Osteoblast (primary cell): ENCODE measurements at places on chromosomes 11 and 22.

- peak; percentile 58 for DNase-seq
Observed at GRCh38 chr11:76280151-76280881, 74.0 kb upstream of the WNT11 start.

- no peak for DNase-seq
Observed at GRCh38 chr11:19723572-19724342, 11.1 kb downstream of the NAV2 start.

DNA sequence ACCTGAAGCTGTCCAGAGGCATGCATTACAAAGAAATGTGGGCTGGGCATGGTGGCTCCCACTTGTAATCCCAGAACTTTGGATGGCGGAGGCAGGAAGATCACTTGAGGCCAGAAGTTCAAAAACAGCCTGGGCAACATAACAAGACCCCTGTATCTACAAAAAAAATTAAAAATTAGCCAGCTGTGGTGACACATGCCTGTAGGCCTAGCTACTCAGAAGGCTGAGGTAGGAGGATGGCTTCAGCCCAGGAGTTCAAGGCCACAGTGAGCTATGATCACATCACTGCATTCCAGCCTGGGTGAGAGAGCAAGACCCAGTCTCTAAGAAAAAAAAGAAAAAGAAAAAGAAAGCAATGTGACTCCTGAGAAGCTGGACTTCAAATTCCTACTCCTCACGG lies 138.5 kb upstream of the HSD17B12 start:
- no peak for DNase-seq

GRCh38 chr11:72535194-72535547 lies 100.8 kb upstream of the CLPB start:
- no peak for DNase-seq

DNA sequence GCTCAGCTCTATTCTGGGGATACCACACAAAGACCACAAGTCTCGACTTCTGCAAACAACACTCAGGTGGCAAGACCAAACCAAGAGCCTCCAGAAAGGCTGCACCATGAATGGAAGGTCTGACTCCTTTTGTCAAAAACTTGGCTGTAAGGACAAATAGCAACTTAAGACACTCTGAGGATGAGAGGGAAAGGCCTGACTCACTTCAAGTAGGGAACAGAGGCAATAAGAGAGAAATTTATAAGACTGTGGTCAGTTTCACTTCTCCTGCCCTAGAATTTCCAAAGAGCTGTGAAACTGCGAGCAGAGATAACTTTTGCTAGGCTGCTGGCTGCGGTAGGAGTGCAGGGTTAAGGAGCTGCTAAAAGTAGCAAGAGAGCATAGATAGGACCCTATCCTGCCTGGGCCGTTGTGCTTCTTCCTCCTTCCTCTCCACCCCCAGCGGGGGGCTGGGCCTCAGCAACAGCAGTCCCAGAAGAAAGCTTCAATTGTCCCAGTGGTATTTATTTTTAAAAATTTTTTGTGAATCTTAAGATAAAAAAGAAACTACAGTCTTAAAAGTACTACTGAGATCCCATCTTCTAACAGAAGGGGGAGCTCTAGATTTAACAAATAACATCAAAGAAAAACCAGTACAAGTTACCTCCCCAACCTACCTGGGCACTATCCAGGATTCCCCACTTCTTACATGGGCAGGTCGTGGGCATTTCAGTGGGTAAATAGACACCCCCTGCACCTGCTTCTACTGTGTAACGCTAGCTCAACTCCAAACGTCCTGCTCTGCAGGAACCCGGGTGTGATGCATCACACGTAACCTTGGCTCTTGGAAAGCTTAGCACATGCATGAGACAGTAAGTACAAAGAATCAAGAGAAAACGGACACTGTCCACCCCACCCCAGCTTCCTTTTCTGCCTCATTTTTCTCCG lies 66.4 kb downstream of the SGSM3 start:
- DNase-seq: peak; percentile 56

DNA sequence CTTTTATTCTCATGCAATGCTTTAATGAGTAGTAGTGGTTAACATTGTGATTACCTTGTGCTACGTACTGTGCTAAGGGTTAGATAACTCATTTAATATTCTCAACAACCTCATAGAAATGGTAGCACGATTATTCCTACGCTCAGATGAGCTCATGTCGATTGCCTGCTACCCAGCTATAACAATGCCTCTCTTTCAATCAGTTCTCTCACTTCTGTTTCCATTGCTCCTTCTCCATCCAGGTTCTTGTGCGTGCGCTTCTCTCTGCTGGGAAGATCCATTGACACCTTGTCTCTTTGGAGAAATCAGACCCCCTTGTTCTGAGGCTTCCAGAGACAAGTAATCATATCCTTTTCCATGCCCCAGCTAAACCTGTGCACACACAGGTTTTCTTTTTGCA lies 120.8 kb downstream of the NECTIN1 start:
- DNase-seq: no peak

DNA sequence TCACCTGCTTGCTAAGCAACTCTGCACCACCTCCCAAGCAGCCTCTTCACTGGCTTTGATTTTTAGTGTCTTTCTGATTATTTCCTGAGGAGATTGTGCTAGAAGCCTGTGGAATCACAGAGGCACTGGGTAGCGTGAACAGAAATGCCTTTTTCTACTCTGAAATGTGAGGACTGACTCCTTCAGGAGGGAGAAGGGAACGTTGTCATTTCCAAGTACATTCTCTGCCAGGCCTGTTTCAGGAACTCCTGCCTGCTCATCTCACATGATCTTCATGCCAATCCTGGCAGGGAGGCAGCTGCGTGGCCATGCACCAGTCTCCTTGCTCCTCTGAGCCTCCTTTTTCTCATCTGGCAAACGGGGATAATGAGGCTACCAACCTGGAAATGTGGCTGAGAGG lies 49.8 kb upstream of the PRDM11 start:
- no peak for DNase-seq

DNA sequence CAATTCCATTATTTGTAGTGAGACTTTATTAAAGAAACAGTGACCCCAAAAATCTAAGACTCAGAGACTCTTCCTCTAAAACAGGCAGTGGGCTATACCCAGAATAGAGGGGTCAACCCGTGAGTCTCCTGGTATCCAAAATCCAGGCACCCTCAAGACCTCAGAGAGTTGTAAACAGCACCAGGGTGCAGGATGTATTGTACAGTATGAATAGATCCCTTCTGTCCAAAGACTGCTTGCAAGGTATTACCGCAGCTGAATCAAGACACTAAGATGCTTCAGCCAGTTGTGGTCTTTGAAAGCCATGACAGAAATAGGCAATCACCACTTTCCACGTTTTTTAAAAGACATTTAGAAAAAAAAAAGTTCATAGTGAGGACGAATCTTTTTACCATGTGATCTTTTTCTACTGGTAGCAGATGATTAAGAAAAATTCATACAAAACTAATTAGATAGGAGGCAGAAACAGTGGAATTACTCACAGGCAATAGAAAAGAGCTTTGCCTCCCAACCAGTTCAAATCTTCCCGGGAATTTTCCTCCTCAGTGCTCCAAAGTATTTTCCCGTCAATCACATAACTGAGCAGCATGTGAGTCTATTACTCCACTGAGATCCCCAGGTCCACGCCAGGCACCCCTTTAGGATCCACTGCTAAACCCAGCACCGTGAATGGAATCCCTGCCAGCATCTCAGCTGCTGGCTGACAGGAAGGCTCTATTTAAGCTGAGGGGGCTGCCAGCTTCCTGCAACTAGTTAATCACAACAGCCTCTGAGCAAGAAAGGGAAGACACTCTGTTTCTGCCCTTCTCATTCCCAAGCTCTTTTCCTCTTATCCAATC lies 113.1 kb downstream of the ETS1 start:
- DNase-seq: no peak

DNA sequence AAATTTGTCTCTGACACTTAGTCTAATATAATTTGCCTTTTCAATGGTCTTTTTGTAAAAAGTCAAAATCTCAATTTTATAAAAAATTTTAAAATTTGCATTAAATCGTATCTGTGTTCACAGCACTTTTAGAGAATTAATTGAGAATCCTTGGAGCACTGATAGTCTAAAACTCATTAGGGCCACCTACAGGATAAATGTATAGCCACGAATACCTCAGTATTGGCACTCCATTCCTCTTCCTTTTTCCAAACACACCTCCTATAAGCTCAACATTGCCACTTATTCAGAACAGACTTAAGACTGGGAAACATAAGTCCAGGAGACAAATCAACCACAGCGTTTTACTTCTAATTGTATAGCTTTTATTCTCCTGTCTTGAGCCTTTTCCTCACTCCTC lies 776.0 kb upstream of the ARHGAP42 start:
- no peak for DNase-seq

DNA sequence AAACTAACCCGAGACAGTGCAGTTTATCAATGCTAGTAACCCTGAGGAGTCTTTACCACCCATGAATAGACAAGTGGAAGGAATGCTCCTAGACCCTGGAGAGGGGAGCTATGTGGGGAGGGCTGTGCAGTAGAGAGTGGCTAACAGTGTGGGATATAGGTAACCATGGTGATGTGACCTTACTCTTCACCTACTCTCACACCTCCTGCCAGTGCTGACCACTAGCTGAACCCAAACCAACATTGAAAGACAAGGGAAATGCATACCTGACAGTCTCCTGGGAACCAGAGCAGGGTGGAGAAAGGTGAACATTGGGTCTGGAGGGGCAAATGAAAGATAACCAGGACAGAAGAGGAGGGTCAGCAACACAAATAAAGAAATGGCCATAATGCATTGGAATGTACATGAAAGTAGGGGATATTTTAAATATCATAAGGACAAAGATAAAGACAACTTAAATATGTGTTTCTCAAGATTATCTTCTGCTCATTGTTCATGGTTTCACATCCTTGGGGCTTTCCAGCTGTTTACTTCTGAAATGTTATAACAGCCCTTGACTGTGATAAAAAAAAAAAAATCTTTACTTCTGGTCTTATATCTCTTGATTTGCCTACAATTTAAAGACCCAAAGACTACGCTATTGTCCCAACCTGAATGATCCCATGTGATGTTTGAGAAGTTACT lies 983.3 kb upstream of the TENM4 start:
- DNase-seq: no peak

GRCh38 chr11:121439759-121440158 lies 12.4 kb upstream of the SORL1 start:
- no peak for DNase-seq

- peak; percentile 80 for DNase-seq
Observed at GRCh38 chr11:46520971-46521745, 72.7 kb downstream of the AMBRA1 start.

GRCh38 chr11:72224564-72225410 lies at the start of gene INPPL1:
Gene INPPL1, plus strand, starts transcription at chr11:72224767. Its CDS starts 218 bp downstream, at chr11:72224985.
- peak; percentile 93 for DNase-seq

GRCh38 chr11:1652771-1653540 lies 23.4 kb downstream of the KRTAP5-5 start:
- DNase-seq: peak; percentile 99

- no peak for DNase-seq
Observed at GRCh38 chr11:117070016-117070415, 28.2 kb downstream of the SIK3 start.

GRCh38 chr22:37746366-37747079 lies 49.7 kb downstream of the TRIOBP start:
- no peak for DNase-seq
